Stimulated activated CD4-positive, alpha-beta T cell treated with anti-CD3 and anti-CD28 coated beads, TNF-alpha, amount 100 ng/mL, for 24 hours (primary cell): ENCODE measurements at places on chromosomes 3 and 15.

DNA sequence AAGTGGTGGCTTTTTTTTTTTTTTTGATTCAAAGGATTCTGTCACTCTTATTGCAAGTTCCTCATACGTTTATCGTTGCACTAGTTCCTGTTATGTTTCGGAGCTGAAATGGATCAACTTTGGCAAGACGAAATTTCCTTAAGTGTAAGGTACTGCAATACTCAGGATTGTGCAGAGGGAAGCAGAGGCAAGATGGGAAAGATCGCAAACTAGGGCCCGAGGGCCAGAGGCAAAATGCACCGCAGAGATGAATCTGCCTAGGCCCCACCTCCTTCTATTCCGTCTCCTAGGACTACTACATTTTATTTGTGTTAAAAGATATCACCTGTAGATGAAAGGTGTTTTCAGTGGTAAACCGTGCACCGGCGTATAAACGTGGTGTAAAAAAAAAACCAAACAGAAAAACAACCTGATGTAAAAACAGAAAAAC lies 331 bp downstream of the RNU6-1 start:
- no peak for DNase-seq

- DNase-seq = no peak
Observed at GRCh38 chr15:97547381-97547780, 413.1 kb upstream of the ARRDC4 start.

GRCh38 chr15:59688423-59688781 lies 718 bp downstream of the BNIP2 start:
- no peak for DNase-seq

DNA sequence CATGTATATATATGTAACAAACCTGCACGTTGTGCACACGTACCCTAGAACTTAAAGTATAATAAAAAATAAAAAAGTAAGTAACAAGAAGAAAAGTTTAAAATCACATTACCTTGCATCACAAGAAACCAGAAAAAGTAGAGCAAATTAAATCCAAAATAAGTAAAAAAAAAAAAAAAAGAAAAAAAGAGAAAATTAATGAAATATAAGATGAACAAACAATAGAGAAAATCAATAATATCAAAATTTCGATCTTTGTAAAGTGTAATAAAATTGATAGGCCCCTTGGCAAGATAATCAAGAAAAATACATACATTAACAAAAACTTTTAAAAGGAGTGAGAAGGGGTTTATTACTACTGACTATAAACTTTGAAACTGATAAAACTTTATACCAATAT lies 7.4 kb upstream of the BHLHE40 start:
- DNase-seq = no peak

DNA sequence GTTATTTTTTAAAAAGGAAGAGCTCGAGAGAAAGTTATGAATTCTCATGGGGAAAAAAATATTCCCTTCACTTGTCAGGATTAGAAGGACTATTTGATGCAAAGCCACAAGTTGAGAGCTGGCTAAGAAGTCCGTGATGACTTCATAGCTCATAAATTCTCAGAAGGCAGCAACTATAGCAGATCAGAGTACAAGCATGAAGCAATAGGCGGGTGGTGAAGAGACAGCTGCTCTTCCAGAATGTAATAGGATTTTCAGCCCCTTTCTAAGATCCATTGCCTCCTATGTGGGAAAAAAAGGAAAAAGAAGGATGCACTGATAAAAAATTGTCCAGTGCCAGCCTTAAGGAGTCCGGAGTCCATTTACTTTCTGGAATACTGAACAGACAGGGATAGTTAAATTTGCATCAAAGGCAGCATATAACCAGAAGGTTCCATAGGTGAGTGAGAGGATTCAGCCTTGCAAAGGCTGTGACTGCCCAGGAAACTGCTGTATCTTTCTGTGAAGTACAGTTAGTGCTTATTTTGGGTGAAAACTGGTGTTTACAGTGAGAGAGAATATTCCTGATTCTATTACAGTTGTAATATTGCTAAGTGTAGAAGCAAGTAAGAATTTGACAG lies 929.5 kb upstream of the ALCAM start:
- no peak for DNase-seq

- DNase-seq = no peak
Observed at GRCh38 chr3:68211637-68212036, 557.2 kb upstream of the SUCLG2 start.

DNA sequence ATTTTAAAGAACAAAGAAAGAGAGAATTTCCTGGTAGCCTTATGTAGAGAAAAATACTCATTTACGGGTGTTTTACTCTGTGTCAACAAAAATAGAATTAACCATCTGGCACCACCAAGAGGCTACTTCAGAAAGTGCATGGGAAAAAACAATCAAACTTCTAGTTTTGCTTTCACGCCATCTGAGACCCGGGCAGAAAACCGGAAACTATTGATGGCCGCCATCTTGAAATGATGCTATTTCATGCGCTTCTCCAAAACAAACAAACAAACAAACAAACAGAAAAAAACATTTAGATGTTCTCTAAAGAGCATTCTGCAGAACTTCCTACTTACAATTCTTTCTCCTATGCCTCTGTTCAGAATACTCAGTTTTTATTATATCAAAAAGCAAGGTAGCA lies 49.4 kb upstream of the SYNPR start:
- DNase-seq = no peak

DNA sequence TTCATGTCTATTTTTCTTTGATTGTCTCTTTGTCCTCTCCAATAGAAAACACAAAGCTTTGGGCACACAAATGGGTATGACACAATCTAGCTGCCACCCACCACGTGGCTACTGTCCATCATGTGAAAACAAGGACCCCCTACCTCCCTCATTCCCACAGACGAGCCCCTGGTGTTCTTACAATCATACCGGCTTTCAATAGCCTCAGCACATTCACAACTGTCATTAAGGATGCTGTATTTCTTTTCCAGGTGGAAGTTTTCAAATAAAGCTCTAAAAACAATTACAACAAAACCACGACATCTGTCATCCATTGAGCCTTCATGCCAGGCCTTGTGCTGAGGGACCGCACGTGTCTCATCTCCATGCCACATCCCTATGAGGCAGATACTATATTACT lies 552.6 kb upstream of the ADAMTS9 start:
- no peak for DNase-seq

DNA sequence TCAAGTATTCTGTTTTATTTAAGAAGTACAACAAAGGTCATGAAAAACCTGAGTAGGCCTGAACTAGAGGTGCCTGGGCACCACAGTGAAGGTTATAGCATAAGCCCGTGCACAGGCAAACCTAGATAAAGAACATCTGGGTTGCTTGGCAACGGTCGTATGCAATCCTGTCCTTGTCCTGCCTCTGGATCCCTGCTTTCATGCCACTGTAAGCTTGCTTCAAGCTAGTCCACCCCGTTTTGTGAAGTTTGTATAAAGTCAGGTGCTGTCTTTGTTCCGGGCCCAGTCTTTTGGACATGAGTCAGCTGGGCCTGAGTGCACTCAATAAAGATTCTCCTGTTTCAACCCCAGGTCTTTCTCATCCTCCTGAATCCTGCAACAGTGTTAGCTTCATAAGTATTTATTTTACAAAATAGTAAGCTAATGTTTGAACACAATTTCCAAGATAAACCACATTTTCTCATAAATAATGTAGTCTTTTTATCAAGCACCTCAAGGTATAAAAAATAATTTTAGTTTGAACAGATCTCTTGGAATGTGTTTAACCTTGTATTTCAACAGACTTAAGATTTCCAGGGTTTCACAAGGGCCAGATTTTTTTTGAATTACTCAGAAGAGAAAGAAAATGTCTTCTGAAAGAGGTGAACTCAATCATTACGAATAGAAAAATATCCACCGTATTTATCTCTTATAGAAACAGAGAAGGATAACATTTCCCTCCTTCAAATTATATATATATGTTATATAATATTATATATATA lies 14.3 kb upstream of the SLC9C1 start:
- DNase-seq = no peak

DNA sequence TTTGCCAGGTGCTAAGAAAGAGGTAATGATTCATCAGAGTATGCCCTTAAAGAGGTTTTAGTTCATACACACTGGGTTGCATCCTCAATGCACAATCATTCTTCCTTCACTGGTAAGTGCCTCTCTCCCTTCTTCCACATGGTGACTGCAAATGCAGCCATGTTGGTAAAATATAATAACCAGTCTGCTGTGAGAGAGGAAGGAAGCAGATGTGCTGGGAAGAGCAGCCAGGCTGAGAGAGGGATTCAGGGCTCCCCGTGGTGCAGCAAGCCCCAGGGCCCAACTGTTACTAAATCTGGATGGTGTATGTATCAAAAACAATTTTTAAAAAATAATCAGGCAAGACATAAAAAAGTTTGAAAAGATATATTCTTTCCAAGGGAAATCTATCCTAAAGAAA lies 498.1 kb downstream of the MAGI1 start:
- DNase-seq = no peak
